ENCODE measurements at places on chromosomes 6 and 20. TPM values are rescaled to one million over a fixed set of nuclear protein-coding genes. Genes with fewer than 3 reads are reported as not detected.

Gene CDYL
- total RNA-seq, result 23.3 TPM

Gene GABRR1
- not detected for total RNA-seq

Gene EYS
- not detected for total RNA-seq

Gene HLA-DQB1
- total RNA-seq, result 0.10 TPM

Gene CCDC170
- total RNA-seq, result 0.10 TPM

Gene PTCRA
- not detected for total RNA-seq

Gene ARFGEF3
- 5.1 TPM for total RNA-seq

Gene FGD2
- total RNA-seq, result not detected

Gene PACRG
- total RNA-seq, result 0.23 TPM

Gene BCLAF1
- 102 TPM for total RNA-seq

Gene LY6G6F
- not detected for total RNA-seq

Gene LINC00237
- not detected for total RNA-seq

Gene ZCCHC3
- total RNA-seq, result 19.5 TPM

Gene LY6G5C
- 3.7 TPM for total RNA-seq

Gene FAM83C
- total RNA-seq, result not detected

Gene SPATS1
- not detected for total RNA-seq

Gene PABPC1L
- total RNA-seq, result 13.6 TPM

Gene HSPA1B
- 95.3 TPM for total RNA-seq

Gene ABCC10
- total RNA-seq, result 32.6 TPM
